Epithelial cell of prostate (primary cell): ENCODE measurements at places on chromosomes 1 and 21.

DNA sequence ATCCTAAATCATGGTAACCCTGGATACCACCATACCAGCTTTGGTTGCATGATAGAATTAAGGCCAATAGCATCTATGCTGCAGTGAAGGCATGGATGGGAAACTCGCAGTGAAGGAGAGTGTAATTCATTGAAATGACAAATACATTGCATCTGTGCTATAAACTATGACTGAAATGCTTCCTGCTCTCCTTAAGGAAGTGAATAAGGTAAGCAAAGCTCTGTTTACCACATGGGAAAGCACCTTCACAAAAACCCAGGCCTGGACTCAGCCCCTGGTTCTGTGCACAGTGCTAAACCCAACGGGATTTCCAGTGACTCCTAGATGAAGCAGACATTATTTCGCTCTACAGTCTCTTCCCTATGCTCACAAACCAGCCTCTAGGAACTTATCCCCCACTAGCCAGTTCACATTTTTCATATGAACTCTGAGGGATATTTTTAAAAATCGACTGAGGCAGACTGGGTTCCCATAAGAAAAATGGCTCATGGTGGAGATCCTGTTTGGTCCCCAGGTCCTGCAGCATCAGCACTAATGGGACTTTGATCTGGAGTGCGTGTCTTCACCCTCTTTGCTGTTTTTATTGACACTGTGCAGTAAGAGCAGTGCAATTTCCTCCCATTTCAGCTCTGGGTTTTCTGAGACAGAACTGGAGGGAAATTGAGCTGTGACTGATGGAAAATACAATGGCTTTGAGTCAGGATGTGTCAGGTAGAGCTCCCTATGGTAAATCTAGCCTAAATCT, 362.7 kb downstream of the SIPA1L2 start:
- no peak for DNase-seq

- DNase-seq: no peak
Observed at GRCh38 chr1:46405724-46406123, 11.6 kb downstream of the FAAH start.

- no peak for DNase-seq
Observed at GRCh38 chr1:179786815-179787685, 44.0 kb downstream of the FAM163A start.

- DNase-seq: no peak
Observed at GRCh38 chr21:16775076-16775475, 737.8 kb upstream of the CXADR start.

GRCh38 chr1:236119943-236120484, 22.3 kb upstream of the GPR137B start:
- no peak for DNase-seq

DNA sequence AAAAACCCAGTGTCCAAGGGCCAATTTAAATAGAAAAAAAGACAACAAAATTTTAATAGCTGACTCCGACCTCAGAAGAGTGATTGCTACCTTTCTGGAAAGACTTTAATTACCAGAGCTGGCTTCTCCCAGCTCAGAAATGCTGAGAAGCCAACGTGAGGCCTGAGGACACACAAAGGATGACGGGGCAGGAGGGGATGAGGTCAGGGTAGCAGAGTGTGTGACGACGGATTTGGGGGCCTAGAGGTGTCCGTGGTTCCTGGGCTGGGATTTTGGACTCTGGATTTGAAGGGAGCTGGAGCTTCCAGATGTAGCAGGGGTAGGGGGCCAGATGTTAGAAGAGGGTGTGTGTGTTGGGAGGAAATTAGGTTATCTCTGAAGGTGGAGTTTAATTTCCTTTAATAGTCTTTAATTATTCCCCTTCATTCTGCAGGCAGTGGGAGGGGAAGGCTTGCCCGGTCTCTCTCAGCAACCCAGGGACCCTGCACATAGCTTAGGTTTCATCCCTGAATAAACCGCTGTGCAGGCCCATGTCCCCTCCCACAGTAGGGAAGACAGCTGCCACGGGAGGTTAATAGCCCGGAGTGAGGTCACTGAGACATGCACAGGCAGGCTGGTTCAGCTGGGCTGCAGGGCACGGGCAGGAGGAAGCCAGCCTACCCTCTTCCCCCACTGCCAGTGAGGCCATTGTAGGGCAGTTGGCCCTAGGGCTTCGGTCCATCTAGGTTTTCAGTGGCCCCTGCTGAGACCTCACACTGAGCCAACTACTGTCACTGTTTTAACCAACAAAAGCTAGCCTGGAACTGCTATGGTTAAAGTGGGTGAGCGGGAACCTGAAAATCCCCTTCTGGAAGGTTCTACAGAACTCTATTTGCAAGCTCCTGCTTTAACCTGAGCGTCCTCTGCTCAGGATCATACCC, 3.8 kb upstream of the PADI3 start:
- DNase-seq: no peak

DNA sequence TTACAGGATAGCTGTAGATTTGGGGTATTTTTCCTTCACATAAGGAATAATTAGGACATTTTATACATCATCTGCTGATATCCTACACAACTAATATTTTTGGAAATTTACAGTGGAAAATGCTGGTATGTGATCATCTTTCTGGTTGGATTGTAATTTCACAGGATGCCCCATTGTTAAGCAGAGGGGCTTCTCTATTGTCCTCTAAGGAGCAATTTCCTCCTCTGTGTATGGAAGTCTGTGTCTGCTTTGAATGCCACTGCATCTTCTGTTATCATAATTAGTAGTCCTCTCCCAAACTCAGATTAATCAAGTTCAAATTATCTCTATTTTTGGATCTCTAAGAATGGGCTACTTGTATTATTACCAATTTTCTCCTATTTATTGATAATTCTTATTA, 988.1 kb upstream of the B3GALT2 start:
- DNase-seq: no peak

DNA sequence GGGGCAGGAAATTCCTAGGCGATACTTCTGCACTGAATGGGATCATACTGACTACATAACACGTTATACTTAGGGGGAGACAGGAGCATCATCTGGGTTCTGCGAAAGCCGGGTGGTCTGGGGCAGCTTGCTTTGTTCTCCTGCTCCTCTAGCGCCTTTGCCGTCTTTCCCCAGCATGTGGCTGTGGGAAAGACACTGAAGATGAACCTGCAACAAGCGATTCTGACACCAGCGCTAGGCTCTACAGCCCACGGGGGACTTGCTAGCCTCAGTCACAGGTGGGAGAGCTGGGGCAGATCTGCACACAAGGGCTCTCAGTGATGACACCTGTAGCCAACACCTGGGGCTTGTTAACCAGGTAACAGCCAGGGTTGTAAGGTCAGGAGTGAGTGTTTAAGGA, 51.8 kb downstream of the CD46 start:
- no peak for DNase-seq

DNA sequence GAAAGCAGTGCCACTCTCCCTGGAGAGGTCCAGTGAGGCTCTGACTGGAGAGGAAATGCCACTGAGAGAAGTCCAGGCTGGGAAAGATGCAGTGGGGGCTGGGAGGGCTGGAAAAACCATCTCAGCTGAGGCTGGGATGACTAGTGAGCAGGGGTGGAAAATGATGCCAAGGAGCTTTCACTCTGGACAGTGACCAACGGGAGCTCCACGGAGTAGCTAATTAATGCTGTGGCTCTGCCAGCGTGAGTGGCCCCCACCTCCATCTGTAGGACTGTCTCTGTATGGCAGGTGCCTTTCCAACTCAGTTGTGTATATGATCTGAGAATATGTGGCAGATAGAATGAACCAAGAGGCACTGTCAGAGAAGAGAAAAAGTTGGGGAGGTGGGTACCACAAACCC, 86.7 kb downstream of the DDX20 start:
- DNase-seq: no peak

GRCh38 chr21:27112186-27112585, 145.3 kb upstream of the ADAMTS5 start:
- DNase-seq: peak; percentile 61

- DNase-seq: no peak
Observed at GRCh38 chr1:190000365-190000872, 477.2 kb downstream of the BRINP3 start.

DNA sequence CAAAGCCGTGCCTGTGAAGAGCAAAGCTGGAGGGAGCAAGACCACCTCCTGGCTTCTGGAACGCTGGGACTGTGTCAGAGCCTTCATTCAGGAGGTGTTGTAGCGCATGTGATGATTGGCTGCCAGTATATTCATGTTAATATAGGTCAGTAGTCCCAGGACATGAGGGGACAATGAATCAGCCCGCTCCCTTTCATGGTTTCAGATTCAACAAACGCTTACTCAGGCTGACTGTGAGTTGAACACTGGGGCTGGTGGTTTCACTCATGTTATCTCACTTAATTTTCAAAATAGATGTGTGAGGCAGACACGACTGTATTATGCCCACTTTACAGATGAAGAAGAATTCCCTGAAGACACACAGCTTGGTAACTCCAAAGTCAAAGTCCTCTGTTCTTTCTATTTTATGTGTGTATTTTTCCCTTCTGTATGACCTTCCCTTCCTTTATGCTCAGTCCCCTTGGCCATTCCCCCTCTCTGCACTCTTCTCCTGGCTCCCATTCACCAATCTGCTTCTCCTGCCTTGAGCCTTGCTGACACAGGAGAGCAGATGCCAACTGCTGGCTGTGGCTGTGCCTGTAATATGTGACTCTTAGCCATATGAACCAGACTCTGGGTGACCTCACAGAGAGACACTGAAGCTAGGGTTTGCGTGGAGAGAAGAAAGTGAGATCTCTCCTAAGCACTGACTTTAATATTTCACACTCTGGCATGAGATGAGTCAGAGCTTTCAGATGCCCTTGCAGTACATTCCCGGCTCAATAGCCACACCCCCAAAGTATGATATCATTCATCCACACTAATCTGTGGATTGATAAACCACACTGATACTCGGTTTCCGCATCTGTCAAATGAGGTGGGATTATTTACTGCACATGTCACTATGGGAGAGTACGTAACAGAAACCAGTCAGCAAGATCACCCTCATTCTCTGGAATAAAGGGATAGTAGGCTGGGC, 31.4 kb upstream of the KIRREL1 start:
- peak; percentile 68 for DNase-seq

- DNase-seq: no peak
Observed at GRCh38 chr1:81050390-81050789, 750.3 kb upstream of the ADGRL2 start.

DNA sequence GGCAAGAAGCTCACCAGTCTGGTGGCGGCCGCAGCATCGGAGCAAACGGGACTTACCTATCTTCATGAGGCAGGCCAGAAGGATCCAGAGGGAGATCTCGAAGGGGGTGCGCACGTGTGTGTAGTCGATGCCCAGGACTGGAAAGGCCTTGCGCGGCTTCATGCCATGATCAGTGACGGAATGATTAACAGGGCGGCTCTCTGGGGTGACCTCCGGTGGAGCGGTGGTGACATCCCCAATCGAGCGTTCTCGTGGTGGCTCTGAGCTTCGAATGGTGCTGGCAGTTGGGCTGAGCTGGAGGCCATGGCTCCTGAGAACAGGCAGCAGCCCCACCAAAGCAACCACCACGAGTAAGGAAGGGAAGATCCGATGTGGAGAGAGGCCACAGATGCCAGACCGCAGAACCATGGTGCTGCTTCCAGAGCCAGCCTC, 982 bp downstream of the SLC9A1 start:
- no peak for DNase-seq
